ENCODE measurements at places on chromosomes 16 and 17. TPM values are rescaled to one million over a fixed set of nuclear protein-coding genes. Genes with fewer than 3 reads are reported as not detected.

GRCh38 chr17:38460082-38460715 is 31.9 kb downstream of the ARHGAP23 start:
- no peak for DNase-seq

GRCh38 chr16:73047536-73048291 is at the start of gene ZFHX3:
Gene ZFHX3 (minus strand): TSS chr16:73048128. CDS start chr16:72960145, 87,983 bp downstream.
- no peak for DNase-seq

- DNase-seq, result no peak
Measured at GRCh38 chr17:55911186-55911585, 160.3 kb downstream of the PCTP start.

DNA sequence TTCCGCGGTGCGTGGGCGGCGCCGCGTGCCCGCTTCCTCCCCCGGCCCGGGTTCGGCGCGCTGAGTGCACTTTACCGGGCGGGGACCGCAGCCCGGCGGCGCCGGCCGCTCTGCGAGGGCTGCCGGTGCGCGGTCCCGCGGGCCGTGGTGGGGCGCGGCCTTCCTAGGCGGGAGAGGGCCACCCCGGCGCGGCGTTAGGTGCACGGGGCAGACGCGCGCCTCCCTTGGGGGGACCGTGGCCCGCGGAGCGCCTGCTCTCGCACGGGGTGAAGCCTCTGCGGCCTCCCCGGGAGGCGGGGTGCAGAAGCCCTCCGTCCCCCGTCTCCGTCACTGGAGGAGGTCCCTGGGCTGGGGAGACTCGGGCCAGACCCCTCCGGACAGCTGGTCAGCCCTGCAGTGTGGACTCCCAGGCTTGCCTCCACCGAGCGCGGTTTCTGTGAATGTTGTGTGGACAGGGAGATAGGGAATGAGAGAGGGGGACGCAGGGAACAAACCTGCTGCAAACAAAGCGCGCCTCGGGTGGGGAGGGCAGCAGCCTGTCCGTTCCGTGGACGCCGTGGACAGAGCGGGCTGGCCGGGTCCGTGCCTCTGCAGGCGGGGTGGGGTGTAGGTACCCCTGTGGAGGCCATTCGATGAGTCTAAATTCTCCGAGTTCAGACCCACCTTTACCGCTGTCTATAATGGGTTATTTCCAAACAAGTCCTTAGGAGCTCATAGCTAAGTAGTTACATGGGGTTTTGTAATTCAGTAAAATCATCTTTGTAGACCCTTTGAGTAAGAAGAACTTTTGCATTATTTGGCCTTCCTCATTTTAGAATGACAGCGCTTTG is 721 bp downstream of the TBCD start:
- DNase-seq, result no peak

IRF8 gene
- 112 TPM for total RNA-seq

STAC2 gene
- 0.16 TPM for total RNA-seq

All from mesenteric fat pad (tissue), 1 donor.